Inflammatory macrophage (primary cell): ENCODE measurements at places on chromosomes 12 and 14.

GRCh38 chr12:57203791-57204190, 12.8 kb upstream of the NXPH4 start:
- DNase-seq: no peak

DNA sequence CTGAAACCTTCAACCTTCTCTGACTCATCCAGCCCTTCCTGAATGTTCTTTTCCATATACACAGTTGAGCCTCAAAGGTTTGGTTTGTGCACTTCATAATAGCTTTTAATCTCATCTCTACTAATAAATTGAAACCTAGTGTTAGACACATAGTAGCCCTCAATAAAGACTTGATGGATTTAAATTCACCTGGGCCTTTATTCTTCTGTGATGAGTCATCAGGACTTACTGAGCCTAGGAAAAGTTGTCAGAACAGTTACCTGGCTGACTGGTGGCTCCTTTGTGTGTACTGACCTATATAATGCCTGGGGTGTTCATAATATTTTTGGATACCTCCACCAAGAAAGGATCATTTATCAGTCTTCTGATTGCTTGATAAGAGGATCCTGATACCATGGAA, 86.4 kb upstream of the NTF3 start:
- no peak for DNase-seq

- no peak for DNase-seq
These were observed 153.7 kb downstream of the ZFP36L1 start for GRCh38 chr14:68639000-68639757.

DNA sequence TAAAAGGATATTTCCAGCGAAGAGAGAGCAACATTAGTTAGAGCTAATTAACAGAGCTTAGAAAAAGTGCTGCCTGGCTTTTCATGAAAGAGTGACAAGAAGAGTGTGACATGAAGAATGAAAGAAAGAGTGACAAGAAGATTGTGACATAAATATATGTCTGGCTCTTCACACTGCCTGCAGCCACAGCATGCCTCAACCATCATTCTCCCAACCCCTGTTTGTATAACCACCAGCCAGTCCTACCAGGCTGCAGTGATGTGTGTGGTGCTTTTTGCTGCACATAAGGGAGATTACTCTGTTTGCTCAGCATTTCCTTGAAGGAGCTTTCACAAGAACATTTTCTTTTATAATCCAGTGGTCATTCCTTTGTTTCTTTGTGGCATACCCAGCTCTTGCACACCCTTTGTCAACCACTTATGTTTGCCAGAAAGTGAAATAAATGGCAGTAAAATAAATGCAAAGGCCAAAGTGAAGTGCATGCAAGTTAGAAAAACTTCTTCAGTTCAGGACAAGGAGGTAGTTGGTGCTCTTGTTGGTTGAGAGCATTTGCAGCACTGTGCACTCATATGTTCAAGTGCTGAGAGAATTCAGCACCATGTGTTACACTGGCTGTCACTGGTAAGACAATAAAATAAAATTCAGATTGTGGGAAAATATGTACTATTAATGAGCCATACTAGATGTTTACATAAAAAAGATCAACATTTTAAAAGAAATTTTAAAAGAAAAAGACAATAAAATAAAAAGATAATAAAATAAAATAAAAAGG, 50.6 kb downstream of the KIF21A start:
- DNase-seq: no peak

GRCh38 chr12:114481200-114481535, 75.2 kb upstream of the TBX5 start:
- DNase-seq: no peak

GRCh38 chr12:108386709-108387360, 47.7 kb upstream of the CMKLR1 start:
- DNase-seq: no peak

DNA sequence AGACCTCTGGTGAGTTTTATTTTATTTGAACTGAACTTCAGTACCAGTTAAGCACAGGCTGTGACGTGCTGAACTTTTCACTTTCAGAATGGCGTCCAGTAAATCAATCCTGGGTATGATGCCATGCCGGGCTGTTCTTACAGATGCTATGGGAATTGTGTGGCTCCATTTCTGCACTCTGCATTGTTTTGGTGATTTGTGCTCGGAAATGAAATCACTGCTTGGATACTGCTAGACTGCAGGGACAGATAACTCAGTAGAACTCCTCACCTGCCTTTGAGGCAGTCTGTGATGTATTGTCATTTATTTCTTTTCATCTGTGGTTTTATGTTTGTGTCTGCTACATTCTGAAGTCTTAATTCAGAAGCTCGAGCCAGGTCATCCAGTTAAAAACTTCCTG, 172.7 kb downstream of the PTPN11 start:
- no peak for DNase-seq

DNA sequence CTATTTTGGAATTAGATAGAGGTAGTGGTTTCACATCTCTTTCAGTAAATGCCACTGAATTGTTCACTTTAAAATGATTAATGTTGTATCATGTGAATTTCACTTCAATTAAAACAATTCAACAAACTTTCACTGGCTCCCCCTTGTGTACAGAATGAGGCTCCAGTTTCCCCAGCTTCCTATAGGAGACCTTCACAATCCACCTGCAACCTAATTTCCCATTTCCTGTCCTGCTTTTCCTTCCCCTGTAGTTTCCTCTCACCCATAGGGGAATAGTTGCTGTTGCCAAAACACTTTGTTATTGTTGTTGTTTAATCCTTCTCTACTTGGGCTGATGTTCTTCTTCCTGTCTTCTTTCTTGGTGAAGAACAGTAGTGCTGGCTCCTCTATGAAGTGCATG, 59.8 kb downstream of the NPAS3 start:
- DNase-seq: no peak

DNA sequence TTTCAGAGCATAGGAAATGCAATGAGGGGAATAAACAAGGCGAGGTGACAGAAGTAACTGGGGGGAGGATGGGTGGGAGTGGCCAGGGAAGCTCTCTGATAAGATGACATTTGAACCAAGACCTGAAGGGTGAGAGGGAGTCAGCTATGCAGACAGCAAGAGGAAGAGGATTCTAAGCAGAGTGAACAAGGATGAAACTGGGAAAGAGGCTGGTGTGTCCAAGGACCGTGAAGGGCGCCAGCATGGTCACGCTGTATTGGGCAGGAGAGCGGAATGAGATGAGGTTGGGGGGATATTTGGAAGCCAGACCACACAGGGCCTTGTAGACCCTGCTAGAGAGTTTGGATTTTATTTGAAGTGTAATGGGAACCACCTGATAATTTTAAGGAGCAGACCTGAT, 10.5 kb upstream of the PPP1R1A start:
- no peak for DNase-seq

DNA sequence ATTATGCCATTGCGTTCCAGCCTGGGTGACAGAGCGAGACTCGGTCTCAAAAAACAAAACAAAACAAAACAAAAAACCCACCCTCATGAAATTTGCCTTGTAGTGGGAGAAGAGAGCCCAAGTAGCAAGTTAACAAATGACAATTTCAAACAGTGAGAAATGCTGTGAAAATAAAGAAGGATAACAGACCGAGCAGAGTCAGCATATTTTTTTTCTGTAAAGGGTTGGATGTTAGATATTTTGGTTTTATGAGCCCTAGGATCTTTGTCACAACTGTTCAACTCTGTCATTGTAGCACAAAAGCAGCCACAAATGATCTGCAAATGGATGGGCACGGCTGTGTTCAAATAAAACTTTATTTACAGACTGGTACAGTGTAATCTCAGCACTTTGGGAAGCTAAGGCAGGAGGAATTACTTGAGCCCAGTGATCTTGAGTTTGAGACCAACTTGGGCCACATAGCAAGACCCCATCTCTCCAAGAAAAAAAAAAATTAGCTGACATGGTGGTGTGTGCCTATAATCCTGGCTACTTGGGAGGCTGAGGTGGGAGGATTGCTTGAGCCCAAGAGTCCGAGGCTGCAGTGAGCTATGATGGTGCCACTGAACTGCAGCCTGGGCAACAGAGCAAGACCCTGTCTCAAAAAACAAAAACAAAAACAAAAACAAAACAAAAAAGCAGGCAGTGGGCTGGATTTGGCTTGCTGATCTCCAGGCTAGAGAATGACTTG, 117.1 kb downstream of the PTPN11 start:
- DNase-seq: no peak

DNA sequence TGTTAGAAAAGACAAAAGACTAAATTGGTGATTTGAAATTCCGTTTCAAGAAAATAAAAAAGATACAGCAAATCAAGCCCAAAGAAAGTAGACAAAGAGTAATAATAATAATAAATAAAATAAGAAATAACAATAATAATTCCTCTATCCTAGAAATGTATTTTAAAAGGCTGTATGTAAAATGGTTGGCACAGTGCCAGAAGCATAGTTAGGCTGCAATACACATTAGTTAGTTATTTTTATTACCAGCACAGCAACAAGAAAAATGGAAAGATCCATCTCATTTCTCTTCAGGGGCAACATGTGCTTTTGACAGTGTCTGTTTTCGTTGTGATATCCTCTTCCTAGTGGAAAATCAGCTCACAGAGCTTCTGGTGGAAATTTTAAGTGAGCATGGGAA, 174.1 kb upstream of the TMTC1 start:
- no peak for DNase-seq

- DNase-seq: peak; percentile 88
These were observed 243.2 kb downstream of the CACNA1C start for GRCh38 chr12:2295941-2296461.

- no peak for DNase-seq
These were observed 70.2 kb downstream of the TUNAR start for GRCh38 chr14:95946867-95947266.

DNA sequence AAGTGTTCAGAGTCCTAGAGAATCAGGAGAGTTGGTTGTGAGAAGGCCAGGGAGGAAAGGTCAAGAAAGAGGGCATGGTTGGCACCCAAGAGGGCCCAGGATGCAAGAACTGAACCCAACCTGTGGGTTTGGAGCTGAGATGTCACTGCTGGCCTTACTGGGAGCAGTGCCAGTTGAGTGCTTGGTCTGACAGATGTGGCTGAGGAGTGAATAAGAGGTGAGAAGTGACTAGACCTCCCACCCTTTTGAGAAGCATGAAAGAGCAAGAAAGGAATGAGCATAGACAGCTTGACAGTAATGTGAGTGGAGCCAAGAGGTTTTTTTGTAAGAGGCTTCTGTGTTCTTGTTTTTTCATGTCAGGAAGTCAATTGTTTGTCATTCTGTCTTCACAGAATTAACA, 95.3 kb downstream of the FGD4 start:
- DNase-seq: no peak

GRCh38 chr12:42144158-42144407, 591 bp downstream of the GXYLT1 start:
- DNase-seq: peak; percentile 7

GRCh38 chr12:24102676-24103075, 153.2 kb upstream of the SOX5 start:
- DNase-seq: no peak

DNA sequence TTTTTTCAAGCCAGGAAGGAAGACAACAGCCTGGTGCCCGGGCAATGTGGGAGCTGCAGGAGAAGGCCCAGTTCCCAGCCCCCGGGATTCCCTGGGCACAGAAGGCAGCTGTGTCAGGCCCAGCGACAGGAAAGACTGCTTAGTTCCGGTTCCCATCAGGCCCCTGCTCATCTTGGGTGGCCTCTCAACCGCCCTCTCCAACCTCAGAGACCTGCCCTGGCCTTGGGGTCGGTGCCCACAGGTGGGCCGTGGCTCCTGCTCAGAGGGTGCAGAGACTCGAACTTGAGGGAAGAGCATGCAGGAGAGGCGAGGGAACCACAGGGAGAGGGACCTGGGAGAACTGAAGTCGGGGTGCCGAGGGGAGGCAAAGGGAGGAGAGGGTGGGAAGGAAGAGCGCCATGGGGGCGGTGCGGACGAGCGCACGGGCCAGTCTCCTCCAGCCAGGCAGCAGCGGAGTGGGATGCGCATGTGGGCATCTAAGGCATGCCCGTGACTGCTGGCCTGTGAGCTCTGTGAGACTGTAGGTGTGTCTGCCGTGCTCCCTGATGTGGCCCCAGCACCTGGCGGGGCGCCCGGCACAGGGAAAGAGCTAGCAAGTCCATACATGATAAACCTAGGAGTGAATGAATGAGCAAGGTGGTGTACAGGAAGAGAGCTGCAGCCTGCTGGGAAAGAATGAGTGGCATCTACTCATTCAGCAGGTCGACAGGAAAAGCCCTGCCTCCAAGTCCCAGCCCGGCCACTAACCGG, 42.7 kb downstream of the SSH1 start:
- no peak for DNase-seq

DNA sequence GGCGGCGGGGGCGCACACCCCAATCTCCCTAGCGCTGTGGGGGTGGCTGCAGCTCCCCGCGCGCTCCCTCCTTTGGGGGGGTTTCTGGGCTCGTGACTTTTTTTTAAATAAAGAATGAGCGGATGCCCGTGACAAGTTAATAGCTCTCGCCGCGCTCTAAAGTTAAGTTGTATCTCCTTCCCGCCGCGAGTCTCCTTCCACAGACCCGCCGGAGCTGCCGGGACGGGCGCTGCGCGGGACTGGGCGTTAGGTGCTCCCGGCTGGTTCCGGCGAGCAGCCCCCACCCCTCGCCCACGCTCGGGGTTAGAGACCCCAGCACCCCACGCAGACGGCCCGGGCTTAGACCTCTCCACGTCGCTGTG, 82.6 kb upstream of the HMGA2 start:
- no peak for DNase-seq

DNA sequence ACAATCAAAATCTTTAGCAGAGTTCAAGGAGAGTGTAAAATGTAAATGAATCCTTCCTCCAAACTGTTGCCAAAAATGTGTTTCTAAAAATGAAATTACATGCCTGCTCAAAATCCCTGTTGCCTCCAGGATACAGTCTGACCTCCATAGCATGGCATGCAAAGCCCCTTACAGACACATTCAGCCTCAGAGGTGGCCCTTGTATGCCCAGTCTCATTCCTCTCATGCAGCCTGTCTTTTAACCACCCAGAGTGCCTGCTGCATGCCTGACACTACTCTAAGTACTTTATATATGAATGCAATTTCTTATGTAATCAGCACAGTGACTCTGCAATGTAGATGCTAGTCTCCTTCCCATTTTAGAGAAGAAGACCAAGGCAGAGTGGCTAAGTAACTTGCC, 24.4 kb upstream of the PTPRQ start:
- no peak for DNase-seq

DNA sequence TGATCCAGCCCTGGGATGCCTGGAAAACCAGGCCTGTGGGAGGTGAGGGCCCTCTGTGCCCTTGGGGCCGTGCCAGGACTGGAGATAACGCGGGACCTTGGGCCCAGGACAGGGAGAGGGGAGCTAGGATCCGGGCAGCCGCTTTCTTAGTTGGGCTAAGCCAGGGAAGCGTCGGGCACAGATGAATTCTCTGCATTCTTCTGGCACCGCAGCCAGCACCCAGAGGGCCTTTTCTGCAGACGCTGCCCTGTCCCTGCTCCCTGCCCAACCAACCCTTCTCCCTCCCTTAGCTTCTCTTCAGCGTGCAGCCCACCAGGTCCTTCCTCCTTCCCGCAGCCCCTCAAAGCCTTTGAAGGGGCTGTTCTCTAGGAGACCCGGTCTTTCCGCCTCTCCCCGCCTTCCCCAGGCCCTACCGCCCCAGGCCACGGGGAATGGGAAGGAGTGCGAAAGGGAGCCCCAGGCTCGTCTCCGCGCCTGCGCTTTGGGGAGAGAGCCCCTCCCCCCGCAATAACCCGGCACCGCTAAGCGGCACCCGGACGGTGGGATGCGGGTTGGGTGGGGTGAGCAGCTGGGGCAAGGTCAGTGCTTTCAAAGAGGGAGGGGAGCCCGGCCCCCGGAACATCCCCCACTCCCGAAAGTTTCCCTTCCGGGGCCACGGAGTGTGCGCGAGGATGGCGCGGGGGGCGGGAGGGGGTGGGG, 663 bp downstream of the NCKAP5L start:
- peak; percentile 62 for DNase-seq
